ENCODE measurements at places on chromosomes 16 and 17.

DNA sequence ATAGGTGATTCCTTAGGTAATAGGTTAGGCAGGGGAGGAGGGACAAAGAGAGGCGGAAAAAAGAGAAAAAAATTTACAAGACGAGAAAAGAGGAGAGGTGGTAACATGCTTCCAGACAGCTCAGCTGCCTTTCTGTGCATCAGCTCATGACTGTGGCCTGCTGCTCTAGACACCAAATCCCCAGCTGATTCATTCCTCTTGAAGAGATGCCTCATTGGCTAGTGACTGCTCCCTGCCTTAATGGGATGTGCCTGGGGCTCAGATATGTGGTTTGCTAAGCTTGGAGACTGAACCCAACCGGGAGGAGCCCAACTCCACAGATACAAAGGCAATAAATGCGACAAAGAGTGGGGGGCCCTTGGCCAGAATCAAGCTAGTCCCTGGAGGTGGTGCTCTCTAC is 105.9 kb upstream of the FAM20A start:
- DNase-seq = no peak

DNA sequence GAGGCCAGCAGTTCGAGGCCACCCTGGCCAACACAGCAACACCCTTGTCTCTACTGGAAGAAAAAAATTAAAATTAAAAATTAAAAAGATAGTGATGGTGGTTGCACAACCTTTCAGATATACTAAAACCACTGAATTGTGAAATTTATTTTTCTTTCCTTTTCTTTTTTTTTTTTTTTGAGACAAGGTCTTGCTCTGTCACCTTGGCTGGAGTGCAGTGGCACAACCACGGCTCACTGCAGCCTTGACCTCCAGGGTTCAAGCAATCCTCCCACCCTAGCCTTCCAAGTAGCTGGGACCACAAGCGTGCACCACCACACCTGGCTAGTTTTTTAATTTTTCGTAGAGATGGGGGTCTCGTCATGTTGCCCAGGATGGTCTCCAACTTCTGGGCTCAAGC is 254.4 kb downstream of the SLC39A11 start:
- DNase-seq = no peak

- DNase-seq = no peak
Measured at GRCh38 chr17:40810494-40810893, 10.7 kb upstream of the KRT28 start.

DNA sequence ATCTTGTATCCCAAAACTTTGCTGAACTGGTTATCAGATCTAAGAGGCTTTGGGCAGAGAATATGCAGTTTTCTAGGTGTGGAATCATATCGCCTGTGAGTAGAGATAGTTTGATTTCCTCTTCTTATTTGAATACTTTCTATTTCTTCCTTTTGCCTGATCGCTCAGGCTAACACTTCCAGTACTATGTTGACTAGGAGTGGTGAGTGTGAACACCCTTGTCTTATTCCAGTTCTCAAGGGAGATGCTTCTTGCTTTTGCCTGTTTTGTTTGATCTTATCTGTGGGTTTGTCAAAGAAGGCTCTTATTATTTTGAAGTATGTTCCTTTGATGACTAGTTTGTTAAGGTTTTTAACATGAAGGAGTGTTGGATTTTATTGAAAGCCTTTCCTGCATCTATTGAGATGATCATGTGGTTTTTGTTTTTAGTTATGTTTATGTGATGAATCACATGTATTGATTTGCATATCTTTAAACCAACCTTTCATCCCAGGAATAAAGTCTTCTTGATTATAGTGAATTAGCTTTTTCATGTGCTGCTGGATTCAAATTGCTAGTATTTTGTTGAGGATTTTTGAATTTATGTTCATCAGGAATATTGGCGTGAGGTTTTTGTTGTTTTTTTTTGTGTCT is 17.0 kb upstream of the CCL13 start:
- DNase-seq = no peak

- DNase-seq = no peak
Measured at GRCh38 chr16:76668207-76668725, 391.1 kb downstream of the CNTNAP4 start.

DNA sequence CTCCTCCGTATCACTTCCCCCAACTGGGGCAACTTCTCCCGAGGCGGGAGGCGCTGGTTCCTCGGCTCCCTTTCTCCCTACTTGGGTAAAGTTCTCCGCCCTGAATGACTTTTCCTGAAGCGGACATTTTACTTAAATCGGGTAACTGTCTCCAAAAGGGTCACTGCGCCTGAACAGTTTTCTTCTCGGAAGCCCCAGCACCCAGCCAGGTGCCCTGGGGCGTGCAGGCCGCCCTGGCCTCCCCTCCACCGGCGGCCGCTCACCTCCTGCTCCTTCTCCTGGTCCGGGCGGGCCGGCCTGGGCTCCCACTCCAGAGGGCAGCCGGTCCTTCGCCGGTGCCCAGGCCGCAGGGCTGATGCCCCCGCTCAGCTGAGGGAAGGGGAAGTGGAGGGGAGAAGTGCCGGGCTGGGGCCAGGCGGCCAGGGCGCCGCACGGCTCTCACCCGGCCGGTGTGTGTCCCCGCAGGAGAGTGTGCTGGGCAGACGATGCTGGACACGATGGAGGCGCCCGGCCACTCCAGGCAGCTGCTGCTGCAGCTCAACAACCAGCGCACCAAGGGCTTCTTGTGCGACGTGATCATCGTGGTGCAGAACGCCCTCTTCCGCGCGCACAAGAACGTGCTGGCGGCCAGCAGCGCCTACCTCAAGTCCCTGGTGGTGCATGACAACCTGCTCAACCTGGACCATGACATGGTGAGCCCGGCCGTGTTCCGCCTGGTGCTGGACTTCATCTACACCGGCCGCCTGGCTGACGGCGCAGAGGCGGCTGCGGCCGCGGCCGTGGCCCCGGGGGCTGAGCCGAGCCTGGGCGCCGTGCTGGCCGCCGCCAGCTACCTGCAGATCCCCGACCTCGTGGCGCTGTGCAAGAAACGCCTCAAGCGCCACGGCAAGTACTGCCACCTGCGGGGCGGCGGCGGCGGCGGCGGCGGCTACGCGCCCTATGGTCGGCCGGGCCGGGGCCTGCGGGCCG is 1.6 kb downstream of the HIC1 start:
- no peak for DNase-seq

- no peak for DNase-seq
Measured at GRCh38 chr16:72815348-72816318, 232.3 kb downstream of the ZFHX3 start.

- DNase-seq = no peak
Measured at GRCh38 chr16:16025214-16025968, 76.0 kb downstream of the ABCC1 start.

- DNase-seq = no peak
Measured at GRCh38 chr17:49575679-49576087, at the start of gene NXPH3. Gene NXPH3, plus strand, starts transcription at chr17:49575871. Its CDS starts 349 bp downstream, at chr17:49576220.

DNA sequence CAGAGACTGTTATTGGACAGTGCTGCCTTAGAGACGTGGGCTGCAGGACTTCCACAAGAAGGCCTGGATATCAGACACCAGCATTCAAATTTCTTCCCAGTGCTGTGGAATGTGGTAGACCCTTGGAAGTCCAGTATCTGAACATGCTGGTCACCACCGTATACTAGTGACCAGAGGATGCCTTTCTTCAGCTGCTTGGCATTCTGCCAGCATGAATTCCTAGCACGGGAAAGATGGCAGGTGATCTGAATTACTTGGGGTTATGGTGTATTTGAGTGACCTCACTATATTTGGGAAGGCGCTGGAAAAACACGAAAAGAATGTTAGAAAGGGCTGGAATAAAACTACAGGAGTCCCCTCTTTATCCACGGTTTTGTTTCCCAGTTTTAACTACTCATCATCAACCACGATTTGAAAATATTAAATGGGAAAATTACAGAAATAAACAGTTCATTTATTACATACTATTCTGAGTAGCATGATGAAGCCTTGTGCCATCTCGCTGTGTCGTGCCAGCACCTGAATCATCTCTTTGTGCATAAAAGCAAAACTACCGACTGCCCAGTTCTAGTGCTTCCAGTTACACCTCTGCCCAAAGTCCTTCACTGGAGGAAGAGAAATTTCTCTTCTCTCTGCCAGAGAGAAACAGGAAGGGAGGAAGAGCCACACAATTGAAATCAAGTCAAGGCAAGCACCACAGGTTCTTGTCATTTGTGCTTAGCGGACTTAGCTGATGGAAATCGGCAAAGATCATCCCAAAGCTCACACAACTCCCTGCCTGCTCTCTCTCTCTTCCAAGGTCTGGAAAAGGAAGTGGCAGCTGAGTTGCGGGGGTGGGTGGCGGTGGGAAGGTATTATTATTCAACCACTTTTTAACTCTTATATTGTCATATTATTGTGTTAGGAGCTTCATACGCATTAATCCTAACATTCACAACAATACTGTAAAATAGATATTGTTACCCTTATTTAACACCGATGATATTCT is 1.4 kb upstream of the CHST4 start:
- DNase-seq = no peak

- no peak for DNase-seq
Measured at GRCh38 chr17:42673885-42674754, 2.7 kb downstream of the PLEKHH3 start.

GRCh38 chr16:49592546-49593423 is 219.2 kb downstream of the C16orf78 start:
- DNase-seq = no peak

DNA sequence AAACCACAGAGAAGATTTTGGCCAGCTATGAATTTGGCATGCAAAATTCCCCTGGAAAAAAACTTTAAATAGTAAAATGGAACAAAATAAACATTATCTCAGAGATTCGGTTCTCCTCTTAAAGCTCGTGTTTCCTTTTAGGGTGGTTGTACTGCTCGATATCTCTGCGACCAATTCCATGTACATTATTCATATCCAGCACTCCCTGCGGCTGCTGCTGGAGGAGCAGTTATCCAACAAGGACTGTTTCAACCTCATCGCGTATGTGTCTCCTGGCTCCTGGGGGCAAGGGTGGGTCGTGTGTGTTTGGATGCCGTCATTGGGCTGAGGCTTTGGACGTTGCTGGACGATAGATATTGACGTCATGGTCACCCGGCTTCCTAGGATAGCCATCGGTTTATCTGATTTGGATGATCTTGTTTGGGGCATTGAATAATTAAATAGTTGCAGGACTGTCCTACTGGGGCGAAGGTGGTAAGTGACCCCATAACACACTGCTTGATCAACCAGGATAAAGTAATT is 33.8 kb downstream of the VWA3A start:
- no peak for DNase-seq

GRCh38 chr17:82373731-82374625 is 2.4 kb downstream of the UTS2R start:
- DNase-seq = no peak

DNA sequence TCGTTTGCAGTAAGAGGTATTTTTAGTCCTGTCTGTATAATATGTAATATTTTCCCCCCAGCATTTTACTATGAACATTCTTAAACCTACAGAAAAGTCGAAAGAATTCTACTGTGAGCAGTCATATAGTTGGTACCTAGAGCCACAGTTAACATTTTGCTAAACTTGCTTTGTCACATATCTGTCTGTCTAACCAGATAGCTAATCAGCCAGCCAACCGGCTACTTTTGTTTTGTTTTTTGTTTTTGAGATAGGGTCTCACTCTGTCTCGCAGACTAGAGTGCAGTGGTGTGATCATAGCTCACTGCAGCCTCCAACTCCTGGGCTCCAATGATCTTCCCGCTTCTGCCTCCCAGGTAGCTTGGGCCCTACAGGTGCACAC is 73.3 kb downstream of the ABCC1 start:
- no peak for DNase-seq

- DNase-seq = no peak
Measured at GRCh38 chr17:32445074-32445415, 735 bp downstream of the PSMD11 start.

GRCh38 chr16:554640-555365 is 5.4 kb upstream of the PRR35 start:
- no peak for DNase-seq

- DNase-seq = no peak
Measured at GRCh38 chr17:4645642-4646041, 4.2 kb upstream of the ALOX15 start.

- peak; percentile 80 for DNase-seq
Measured at GRCh38 chr17:14737984-14738651, 437.2 kb downstream of the HS3ST3B1 start.

DNA sequence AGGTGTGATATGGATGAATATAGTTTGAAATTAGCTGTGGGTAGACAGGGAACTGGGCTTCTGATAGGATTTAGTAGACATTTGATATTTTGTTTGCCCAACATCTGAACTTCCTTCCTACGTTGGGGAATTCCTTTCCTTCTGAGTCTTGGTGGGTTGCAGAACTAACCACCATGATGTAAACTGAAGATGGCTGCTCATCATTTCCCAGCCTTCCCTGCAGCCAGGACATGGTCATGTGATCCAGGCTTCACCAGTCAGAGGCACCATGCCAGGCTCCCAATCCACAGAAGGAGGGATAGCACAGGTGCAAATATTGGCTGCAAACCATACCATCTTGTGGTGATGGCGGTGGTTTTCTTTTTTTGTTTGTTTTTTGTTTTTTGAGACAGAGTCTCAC is 57.4 kb downstream of the EMP2 start:
- no peak for DNase-seq

- no peak for DNase-seq
Measured at GRCh38 chr17:35977509-35977908, 3.8 kb downstream of the CCL16 start.

DNA sequence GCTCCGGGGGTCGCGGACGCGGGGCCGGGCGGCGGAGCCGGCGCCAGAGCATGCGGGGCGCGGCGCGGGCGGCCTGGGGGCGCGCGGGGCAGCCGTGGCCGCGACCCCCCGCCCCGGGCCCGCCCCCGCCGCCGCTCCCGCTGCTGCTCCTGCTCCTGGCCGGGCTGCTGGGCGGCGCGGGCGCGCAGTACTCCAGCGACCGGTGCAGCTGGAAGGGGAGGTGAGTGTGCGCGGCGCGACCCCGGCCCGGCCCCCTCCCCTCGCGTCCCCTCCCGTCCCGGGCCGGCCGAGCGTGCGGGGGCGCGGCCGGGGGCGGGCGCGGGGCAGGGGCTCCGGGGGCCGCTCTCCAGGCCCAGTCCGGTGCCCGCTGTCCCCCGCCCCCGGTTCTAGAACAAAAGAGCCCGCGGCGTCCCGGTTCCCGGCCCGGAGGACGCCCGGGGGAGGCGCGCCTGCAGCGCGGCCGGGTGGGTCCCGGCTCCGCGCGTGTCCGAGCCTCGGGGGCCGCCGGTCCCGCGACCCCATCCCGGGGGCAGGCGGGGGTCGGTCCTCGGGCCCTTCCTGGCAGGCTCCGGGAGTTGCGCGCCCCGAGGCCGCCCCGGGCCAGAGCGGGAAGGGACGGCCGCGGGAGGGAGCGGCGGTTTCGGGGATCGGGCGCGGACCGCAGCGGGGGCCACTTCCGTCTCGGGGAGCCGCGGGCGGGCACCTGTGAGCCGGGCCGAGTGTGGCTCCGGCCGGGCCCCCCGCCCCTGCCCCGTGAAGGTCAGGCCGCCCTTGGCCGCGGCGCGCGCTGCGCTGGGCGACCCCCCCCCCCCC is 563 bp downstream of the METRNL start:
- no peak for DNase-seq
